ENCODE measurements at places on chromosomes 2 and 18. TPM values are rescaled to one million over a fixed set of nuclear protein-coding genes. Genes with fewer than 3 reads are reported as not detected.

The UGT1A5 gene
- not detected for total RNA-seq

The STK11IP gene
- 14.6 TPM for total RNA-seq

The AQP12B gene
- not detected for total RNA-seq

The C2orf66 gene
- not detected for total RNA-seq

The SLC9A4 gene
- not detected for total RNA-seq

The ASB18 gene
- total RNA-seq, result not detected

The ANKRD12 gene
- total RNA-seq, result 36.3 TPM

The TMEM200C gene
- not detected for total RNA-seq

The RPE gene
- total RNA-seq, result 60.1 TPM

The BARD1 gene
- 2.9 TPM for total RNA-seq

The COL4A3 gene
- 3.1 TPM for total RNA-seq

The LDLRAD4 gene
- total RNA-seq, result not detected

The TFPI gene
- total RNA-seq, result 850 TPM

The TUBA3D gene
- not detected for total RNA-seq

The DPP10 gene
- total RNA-seq, result under 0.01 TPM

The NMUR1 gene
- not detected for total RNA-seq

The LRRTM1 gene
- not detected for total RNA-seq

The SAG gene
- total RNA-seq, result not detected

The HNRNPLL gene
- total RNA-seq, result 33.6 TPM

The SPRED2 gene
- total RNA-seq, result 18.8 TPM

The CABLES1 gene
- total RNA-seq, result 8.7 TPM

The SLC35F5 gene
- total RNA-seq, result 60.1 TPM

The CNDP1 gene
- not detected for total RNA-seq

The OR6B2 gene
- total RNA-seq, result not detected

The SH3YL1 gene
- total RNA-seq, result 33.2 TPM

The LOXHD1 gene
- total RNA-seq, result not detected

The LIPG gene
- 32.9 TPM for total RNA-seq

The NPC1 gene
- 34.3 TPM for total RNA-seq

The G6PC2 gene
- not detected for total RNA-seq

The GALNT14 gene
- not detected for total RNA-seq

The PRSS56 gene
- total RNA-seq, result not detected

The ANO7 gene
- 1.6 TPM for total RNA-seq

The CROCC2 gene
- not detected for total RNA-seq

The RAPGEF4 gene
- total RNA-seq, result 11.0 TPM

The TUBA4B gene
- total RNA-seq, result not detected

The NT5C1B gene
- not detected for total RNA-seq
